ENCODE measurements at places on chromosomes 12 and 14. TPM values are rescaled to one million over a fixed set of nuclear protein-coding genes. Genes with fewer than 3 reads are reported as not detected.

DNA sequence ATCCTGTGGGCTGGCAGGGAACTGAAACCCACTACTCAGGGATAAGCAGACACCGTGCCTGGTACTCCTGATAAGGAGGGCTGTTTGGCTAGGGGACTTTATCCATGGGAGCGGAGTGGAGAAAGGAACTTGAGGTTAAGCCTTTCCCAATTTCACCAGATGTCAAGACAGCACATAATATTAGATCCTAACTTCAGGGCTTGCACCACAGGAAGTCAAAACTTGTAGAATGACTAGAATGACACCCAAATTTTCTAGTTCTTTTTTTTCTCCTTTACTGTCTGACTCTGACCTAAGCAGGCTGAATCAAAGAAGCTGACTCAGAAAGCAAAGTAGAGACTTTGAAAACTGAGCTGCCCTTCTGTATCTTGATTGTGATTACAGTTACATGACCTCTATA is 7.1 kb upstream of the CGRRF1 start:
- no peak for DNase-seq

DNA sequence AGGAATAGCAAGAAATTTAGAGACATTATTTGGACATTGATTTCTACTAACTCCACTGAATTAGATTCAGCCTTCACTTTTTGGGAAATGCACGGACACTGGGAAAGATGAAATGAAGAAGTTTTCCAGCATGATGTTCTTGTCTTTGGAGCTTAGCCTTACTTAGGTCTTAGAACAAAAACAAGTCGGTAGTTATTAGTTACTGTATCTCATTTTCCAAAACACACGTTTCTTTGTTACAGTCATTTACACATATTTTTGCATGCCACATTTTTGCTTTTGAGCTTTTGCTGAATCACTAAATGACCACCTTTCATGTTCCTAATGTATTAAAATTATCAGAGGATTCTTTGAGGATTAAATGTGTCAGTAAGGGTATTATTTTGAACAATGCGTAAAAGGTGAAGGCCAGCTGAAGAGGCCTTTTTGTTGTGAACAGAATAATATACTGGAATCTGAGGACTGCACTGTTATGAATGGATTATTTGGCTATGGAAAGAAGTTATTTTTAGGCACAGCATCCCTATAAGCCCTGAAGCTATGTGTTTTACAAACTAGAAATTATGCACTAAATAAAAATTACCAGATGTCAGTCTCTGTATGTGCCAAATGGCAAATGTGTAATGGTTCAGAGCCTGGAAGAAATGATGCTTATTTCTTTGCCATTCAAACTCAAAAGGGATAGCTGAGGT is 138.2 kb downstream of the SRGAP1 start:
- DNase-seq, result no peak

- no peak for DNase-seq
Observed at GRCh38 chr12:120199595-120200306, 1.2 kb downstream of the RPLP0 start.

- no peak for DNase-seq
Observed at GRCh38 chr14:81285245-81285644, 64.5 kb upstream of the GTF2A1 start.

GRCh38 chr12:62606654-62607053 is 140.0 kb downstream of the MON2 start:
- no peak for DNase-seq

GRCh38 chr12:114164351-114164750 is 198.2 kb upstream of the RBM19 start:
- DNase-seq, result no peak

ASB2 gene
- total RNA-seq, result not detected

GRCh38 chr12:2101771-2102170 is 49.0 kb downstream of the CACNA1C start:
- no peak for DNase-seq

GRCh38 chr14:51460011-51460410 is 191.7 kb upstream of the FRMD6 start:
- DNase-seq, result no peak

- DNase-seq, result no peak
Observed at GRCh38 chr12:34205401-34205800, 183.1 kb downstream of the ALG10 start.

NAA30 gene
- 32.7 TPM for total RNA-seq

DNA sequence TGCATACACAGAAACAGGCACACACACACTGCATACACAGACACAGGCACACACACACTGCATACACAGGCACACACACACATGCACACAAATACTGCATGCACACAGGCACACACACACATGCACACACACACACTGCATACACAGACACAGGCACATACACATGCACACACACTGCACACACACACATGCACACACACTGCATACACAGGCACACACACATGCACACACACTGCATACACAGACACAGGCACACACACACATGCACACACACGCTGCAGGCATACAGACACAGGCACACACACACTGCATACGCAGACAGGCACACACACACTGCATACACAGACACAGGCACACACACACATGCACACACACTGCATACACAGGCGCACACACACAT is 32.7 kb upstream of the BTBD6 start:
- DNase-seq, result no peak

DNA sequence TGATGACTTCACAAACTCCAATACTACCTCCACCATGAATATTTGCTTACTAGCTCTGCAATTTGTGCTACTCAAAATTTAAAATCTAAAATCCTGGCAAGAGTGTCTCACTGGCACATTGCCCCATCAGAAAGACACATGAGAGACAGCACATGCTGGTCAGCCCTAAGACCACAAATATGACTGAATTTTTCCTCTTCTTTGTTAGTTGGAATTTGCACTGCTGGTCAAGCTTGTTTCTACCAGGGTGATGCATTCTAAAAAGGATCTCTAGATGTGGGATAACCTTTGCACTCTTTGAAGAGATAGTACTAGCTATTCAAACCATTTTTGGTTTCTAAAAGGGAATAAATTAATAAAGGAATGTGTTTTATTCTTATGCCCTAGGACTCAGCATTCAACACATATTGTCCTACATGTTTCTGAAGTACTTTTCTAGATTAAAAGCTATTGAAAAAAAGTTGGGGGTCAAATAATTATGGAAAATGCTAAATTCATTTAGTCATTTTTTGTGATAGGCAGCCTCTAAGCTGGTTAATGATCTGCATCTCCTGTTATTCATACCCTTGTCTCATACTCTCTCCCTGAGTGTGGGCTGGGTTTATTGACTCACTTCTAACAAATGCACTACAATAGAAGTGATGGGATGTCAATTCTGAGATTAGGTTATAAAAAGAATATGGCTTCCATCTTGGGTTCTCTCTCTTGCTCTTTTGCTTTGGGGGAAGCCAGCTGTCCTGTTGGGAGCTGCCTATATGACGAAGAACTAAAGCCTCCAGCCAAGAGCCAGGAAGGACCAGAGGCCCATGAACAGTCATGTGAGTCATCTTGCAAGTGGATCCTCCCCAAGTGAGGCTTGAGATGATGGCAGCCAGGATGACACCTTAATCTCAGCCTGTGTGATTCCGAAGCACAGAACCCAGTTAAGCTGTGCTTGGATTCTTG is 211.5 kb upstream of the CRY1 start:
- no peak for DNase-seq

TMEM30B gene
- not detected for total RNA-seq

TAS2R8 gene
- total RNA-seq, result not detected

DNA sequence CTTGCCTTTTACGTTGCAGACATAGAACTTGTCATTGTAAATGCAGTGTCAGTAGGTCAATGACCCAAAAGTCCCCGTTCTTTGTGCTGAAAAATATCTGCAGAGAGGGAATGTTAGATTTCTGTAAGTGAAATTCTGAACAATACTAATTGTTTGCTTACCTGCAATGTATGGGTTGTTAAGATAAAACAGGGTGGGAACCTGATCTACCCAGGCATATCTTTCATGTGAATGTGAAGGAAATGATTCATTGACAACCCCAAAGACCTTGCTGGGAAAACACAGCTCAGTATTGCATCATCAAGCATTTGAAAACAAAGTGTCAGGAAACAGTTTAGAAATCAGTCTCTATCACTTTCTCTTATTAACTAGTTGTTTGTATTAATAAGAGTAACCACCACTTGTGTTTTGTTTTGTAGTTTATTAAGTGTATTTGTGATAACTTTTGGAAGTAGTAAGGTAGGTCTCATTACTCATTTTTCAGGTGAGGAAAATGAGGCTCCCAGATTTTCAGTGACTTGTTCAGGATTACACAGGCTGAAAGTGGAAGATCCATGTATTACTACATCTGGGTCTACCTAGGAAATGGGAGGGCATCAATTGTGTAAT is 57.9 kb upstream of the SLC38A2 start:
- peak; percentile 92 for DNase-seq

- no peak for DNase-seq
Observed at GRCh38 chr12:58452546-58452945, 467.8 kb downstream of the LRIG3 start.

TRPV4 gene
- not detected for total RNA-seq

CELA1 gene
- not detected for total RNA-seq

ITGB7 gene
- not detected for total RNA-seq

INSM2 gene
- not detected for total RNA-seq

DNA sequence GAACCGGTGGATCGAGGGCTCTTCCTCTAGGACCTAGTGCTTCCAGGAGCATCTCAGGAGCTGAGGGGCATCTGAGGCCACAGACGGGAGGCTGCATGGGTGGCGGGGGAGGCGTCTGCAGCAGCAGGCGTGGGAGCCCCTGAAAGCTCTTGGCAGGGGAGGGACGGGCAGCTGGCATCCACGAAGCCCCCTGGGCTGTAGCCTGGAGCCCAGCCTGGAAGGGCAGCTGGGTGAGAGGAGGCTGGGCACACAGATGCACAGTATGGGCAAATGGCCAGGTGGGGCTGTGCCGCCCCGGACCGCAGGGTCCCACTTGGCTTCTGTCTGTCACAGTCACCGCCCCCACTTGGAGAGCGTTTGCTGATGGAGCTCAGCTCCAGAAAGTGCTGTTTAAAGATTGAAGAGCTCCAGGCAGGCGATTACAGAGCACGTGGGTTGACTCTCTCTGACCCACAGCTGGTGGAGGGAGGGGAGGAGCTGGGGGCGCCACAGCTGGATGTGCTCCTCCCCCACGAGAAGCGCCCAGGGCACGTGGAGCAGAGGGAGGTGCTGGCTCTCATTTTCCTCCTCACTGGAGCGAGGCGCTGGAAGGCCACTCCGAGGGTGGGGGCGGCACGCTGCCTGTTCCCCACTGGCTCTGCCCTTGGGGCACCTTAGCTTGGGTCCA is 155.0 kb upstream of the C14orf180 start:
- no peak for DNase-seq

- no peak for DNase-seq
Observed at GRCh38 chr14:69688299-69688649, 76.9 kb downstream of the SUSD6 start.

- DNase-seq, result peak; percentile 5
Observed at GRCh38 chr14:70188659-70189455, at the start of gene SLC8A3. TSS of gene SLC8A3 (minus strand) at chr14:70188951. CDS start at chr14:70168422, 20,529 bp downstream.

DNA sequence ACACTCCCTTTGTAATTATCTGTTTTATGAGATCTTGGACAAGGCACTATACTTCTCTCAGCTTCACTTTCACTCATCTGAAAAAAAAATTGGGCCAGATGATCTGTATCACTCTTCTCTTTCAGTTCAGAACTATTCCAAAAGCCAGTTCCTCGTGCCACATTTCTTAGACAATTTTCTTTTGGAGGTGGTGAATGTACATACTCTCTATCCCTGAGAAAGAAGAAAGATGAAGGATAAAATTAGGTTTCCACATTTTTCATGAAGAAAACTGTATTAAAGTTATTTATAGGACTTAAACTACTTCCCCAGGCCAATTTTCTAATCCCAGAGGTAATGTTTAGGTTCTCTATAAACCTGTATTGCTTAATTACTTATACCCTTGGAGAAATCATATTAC is 171.6 kb downstream of the SLC6A15 start:
- no peak for DNase-seq

GRCh38 chr12:27498149-27498548 is 25.9 kb upstream of the PPFIBP1 start:
- DNase-seq, result no peak

- no peak for DNase-seq
Observed at GRCh38 chr12:68037616-68038255, 48.5 kb downstream of the IFNG-AS1 start.

- DNase-seq, result peak; percentile 33
Observed at GRCh38 chr12:7959701-7960121, 23.7 kb upstream of the SLC2A3 start.

DNA sequence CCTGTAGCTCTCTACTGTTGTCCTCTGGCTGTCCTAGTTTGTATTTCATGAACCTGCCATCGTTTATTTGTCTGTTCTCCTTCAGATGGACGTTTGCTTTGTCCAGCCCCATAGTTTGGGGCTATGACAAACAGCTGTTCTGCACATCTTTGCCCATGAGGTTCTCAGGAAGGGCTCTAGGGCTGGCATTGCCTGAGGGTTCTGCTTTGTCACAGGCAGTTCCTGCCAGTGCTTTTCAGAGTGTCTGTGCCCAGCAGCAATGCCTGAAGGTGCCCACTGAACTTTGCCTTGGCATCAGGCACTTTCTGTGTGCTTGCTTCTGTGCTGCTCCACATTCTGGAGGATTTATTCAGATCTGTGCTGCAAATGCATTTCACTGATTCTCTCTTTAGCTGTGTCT is 361.3 kb downstream of the TMEM121 start:
- DNase-seq, result no peak

GPRC5A gene
- 94.6 TPM for total RNA-seq

DNA sequence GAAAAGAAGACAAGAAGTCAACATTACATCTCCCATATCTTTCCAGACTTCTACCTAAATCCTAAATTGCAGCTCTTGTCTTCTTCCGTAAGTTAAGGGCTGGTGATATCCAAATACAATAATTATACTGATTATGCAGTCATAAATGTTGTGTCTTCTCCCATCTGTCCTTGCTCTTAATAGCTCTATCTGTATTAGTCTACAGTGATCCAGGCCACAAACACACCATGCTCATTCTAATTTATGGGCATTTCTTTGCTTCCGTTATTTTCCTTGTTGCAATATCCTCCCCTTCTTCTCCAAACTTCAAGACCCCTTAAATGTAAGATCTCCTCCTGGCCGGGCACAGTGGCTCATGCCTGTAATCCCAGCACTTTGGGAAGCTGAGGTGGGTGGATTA is 3.7 kb upstream of the MDP1 start:
- no peak for DNase-seq

TAS2R20 gene
- 1.8 TPM for total RNA-seq

- DNase-seq, result no peak
Observed at GRCh38 chr14:104288272-104288671, 149.9 kb downstream of the KIF26A start.

MSRB3 gene
- 16.2 TPM for total RNA-seq

GRCh38 chr14:51182131-51182565 is 57.9 kb upstream of the TMX1 start:
- DNase-seq, result no peak

DNA sequence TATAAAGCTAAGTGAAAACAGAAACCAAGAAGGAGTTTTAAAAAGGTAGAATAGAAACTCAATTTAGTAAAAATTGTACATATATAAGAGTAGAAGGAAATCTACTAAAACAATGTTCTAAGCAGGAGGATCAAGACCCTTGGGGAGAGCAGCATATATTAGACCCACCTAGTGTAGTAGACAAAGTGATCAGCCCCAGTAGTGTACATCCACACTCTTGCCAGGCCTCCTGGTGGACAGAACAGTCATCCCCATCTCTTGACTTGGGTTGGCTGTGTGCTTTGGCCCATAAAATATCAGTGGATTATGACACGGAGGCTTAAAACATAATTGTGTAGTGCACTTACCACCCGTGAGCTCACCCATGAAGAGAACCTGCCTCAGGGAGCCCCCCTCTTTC is 10.9 kb upstream of the OTUB2 start:
- DNase-seq, result no peak

- no peak for DNase-seq
Observed at GRCh38 chr12:68272732-68273131, 19.3 kb upstream of the IL22 start.

- DNase-seq, result no peak
Observed at GRCh38 chr12:31274520-31275300, 51.2 kb downstream of the SINHCAF start.
